ENCODE measurements at places on chromosomes 4 and X. TPM values are rescaled to one million over a fixed set of nuclear protein-coding genes. Genes with fewer than 3 reads are reported as not detected.

DNA sequence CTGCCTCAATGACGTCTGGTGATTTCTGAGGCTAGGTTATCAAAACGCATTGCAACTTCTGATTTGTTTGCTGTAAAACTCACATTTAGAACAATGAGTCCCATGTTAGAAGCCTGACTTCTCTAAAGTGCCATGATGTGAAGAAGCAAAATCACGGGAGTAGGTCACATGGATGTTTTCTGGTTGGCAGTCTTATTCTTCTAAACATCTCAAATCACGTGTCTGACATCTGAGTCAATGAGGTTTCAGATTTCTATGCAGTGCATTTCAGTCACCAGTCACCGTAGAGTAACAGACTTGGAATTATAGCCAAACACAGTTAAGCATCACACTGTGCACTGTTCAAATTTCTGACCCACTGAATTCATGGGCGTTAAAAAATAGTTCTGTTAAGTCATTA lies 482.1 kb downstream of the TMA16 start:
- DNase-seq = no peak

DNA sequence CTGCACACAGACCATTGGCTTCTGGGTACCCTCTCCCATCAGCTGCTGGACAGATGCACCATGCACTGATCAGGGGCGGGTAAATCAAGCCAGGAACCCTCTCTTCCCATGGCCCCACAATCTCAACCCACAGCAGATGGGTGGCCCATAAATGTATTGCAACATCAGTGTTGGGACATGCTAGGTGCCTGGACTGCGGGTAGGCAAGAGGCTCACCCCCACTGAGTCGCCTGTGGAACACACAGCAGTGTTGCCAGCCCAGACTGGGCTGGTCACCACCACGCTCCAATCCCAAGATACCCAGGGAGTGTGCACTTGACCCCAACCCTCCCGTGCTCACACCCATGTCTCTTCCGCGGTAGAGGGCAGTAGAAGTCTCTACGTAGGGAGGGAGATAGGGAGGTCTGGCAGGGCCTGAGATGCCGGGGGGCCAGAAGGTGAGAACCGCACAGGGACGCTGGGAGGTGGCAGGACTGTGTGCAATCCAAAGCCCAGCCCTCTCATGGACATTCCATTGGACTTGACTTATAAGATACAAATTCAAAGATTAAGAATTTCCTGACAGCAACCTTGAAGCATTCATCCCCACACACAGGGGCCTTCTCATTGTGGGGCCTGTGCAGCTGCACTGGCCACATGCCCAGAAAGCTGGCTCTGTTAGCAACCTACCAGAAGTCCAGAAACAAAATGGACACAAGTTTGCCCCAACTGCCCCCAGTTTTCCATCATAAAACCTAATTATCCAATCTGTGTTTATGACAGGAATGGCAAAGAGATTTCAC lies 183.7 kb downstream of the NSUN7 start:
- DNase-seq = no peak

TASL gene
- 0.37 TPM for total RNA-seq

SMIM10L2A gene
- 0.07 TPM for total RNA-seq
